Non-pigmented ciliary epithelial cell (primary cell): ENCODE measurements at places on chromosomes 11 and 22.
A peak's percentile ranks its signal among the peaks of the same experiment; 100 is the strongest.

DNA sequence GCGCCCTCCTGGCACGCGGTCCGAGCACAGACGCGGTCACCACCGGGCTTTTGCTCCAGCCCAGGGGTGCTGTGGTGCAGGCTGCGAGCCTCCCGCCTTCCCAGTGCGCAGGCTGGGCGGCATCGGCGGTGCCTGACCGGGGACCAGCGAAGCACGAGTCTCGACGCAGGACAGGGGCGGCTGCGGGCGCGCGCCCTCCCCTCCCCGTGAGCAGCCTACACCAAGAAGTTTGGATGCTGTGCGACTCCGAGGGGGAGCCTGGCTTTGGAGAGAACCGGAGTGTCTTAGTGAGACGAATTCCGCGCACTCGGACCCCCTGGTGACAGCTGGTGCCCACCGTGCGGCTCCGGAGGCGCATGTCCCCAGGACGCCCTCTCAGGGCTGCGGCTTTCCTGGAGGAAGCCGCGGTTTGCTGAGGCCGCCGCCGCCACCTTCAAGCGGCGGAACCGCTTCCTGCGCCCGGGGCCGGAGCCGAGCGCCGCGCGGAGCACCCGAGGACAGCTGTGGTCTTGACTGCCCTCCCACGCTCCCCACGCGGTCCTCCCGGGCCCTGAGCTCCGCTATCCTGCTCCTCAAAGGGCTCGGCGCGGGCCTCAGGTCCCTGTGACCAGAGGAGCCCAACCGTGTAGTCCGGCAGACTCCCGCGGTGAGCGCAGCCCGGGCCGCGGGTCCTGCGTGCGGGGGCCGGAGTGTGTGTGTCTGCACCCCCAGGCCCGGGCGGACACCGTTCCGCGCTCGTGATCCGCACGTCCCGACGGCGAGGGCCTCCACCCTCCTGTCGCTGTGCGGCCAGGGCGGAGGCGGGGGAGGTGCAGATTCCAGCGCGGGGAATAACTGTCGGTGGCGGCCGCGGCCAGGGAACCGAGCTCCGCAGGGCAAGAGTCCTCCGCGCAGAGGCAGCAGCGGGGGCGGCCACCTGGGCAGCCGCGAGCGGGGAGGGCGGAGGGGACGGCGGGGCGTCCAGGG is 1.7 kb downstream of the FGF3 start:
- no peak for DNase-seq

- DNase-seq: no peak
Measured at GRCh38 chr11:75313513-75314272, 37.8 kb downstream of the ARRB1 start.

DNA sequence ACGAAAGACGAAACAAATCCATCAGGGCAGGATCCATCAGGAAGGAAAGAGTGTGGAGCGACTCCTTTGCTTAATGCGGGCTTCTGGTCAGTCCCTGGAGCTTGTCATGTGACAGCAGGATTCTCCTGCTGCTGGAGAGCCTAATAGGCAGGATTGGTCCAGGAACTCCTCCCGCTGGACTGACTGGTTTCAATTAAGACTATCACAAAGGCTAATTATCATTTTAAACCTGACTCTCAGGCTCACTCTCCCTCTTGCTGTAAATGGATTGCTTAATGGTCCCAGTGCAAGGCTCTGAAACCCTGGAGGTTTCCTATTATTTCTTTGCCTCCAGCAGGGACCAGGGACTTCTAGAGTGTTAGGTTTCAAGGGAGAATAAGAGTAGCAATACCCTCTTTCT is 493.8 kb downstream of the NTM start:
- no peak for DNase-seq

DNA sequence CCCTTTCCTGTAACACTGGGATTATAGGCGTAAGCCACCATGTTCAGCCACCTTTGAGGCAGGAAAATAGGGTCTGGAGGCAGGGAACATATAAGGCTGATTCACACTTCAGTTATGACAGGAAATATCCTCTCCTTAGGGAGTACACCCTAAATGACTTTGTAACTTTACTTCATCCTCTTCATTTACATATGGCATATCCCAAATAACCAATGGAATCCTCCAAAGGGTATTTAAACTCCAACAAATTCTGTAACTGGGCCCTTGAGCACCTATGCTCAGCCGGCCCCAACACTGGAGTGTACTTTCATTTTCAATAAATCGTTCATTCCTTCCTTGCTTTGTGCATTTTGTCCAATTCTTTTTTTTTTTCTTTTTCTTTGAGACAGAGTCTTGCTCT is 1.6 kb upstream of the KAT5 start:
- DNase-seq: no peak

- DNase-seq: no peak
Measured at GRCh38 chr11:86486261-86487030, 111.8 kb downstream of the CCDC81 start.

DNA sequence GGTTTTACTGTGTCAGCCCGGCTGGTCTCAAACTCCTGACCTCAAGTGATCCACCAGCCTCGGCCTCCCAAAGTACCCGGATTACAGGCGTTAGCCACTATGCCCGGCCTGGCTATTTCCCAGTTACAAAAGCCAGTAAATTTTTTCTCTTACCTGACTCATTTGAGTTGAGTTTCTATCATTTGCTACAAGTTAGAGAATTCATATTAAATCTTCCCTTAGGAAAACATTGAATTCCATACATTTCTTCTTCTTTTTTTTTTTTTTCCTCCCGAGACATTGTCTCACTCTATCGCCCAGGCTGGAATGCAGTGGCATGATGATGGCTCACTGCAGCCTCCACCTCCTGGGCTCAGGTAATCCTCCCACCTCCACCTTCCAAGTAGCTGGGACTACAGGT is 26.0 kb downstream of the CHEK2 start:
- no peak for DNase-seq

DNA sequence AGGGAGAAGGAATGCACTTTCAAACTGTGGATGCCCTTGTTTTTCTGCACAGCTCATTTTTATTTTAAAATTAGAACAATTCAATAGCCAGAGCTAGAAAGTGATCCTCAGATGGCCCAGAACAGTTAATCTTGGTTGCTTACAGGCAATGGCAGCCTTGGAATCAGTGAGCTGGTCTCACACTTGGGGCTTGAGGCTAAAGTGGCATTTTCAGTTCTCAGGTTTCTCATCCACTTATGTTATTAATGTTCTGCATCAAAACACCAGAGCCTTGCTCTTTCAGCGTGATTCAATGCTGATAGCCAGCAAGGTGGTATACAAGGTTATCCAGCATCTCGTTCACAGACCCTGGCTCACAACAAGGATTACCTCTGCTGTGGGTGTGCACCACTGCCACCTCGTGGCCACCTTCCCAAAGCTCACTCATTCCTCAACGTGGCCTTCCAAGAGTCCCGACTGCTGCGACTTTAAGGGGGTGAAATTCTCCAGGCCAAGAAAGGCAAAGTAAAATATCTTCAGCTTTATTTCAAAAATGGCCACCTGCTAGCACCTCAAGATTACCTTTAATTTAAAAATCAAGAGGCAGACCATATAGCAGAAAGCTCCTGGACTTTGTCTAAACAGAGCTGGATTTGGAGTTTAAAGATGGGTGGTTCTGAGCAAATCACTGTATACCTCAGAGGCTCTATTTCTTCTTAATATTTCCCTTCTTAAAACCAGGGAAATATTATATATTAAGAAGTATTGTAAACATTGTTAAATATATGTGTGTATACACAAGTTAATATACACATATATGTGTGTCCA is 34.2 kb upstream of the FSHB start:
- DNase-seq: peak; percentile 20

- DNase-seq: no peak
Measured at GRCh38 chr11:34313099-34313517, 44.7 kb downstream of the ABTB2 start.

- no peak for DNase-seq
Measured at GRCh38 chr11:105000797-105001196, 22.2 kb downstream of the CASP5 start.

- no peak for DNase-seq
Measured at GRCh38 chr22:35863432-35863831, 145.8 kb downstream of the APOL5 start.

DNA sequence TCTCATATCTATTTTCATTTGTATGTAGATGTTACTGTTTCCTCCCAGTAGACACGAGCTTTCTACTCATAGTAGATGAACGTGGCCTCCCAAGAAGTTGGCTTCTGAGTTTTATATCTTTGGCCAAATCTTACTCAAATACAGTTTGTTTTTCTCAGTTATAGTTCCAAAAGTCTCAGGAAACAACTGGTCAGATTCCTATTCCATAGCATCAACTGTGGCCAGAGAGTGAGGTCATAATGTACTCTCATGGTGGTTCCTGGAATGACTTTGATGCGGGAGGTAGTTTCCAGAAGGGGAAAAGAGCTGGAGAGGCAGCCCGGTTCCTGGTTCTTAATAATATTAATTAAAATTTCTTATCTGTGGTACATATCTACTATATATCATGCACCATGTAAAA is 77.3 kb downstream of the SLC17A6 start:
- DNase-seq: no peak

GRCh38 chr11:2097356-2097997 is 41.7 kb downstream of the IGF2 start:
- DNase-seq: no peak

DNA sequence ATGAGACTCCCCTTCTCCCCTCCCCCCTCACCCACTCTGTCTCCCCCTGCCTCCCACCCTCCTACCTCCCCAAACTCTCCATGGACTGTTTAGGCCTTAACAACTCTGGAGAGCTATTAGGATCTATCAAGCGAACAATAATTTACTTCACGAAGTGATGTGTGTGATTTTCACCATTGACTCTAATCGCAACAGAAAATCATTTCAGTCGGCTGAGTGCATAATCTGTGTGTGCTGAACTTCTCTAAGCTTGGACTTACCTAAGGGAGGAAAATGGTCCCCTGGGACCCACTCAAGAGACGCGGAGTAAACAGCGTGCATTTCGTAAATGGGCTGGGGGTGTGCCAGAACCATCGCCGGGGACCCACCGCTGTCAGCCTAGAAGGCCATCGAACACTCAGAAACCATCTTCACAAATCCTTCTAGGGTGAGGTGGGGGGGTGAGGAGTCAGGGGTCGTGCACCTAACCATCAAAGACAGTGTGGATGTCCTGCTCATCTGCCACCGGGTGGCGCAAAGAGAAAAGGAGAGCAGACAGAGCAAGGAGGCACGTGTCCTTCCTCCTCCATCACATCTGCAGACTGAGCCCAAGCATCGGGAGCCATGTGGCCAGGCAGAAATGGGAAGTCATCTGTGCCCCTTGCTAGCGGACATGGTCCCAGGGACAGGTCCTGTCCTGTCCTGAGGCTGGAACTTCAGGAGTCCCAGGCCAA is 62.1 kb upstream of the NUP50 start:
- DNase-seq: no peak

DNA sequence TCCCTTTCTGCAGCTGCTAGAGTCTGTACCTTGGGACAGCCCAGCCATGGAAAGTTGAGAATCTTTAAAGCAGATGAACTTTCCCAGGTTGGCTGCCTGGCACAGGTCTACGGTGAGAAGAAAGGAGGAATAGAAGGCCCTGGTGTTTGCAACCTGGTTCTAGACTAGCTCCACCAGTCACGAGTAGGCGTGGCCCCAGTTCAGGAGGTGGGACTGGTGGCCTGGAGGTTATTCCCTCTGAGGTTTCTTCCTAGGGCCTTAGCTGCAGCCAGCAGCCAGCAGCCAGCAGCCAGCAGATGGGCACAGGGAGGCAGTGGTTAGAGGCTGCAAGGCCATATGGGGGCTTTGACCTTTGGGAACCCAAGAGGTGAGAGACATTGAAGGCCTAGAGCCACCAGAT is 40.9 kb downstream of the PRDM11 start:
- no peak for DNase-seq

DNA sequence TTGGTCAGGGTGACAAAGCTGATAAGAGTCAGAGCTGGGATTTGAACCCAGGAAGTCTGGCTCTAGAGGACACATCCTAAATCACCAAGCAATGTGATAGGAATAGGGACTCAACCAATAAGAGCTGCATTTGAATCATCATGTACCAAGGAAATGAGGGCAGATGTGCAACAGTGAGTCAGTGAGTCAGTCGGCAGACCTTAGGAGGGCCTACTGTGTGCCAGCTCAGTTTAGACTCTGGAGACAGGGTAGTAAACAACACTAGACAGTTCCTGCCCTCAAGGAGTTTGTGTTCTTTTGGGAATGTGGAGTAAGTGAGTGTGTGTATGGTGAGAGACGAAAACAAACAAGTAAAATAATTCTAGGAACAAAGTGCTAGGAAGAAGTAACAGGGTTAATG is 11.2 kb downstream of the IL10RA start:
- no peak for DNase-seq

GRCh38 chr11:115955803-115956202 is 451.6 kb upstream of the CADM1 start:
- DNase-seq: no peak

GRCh38 chr11:112889446-112889845 is 71.8 kb upstream of the NCAM1 start:
- DNase-seq: no peak

DNA sequence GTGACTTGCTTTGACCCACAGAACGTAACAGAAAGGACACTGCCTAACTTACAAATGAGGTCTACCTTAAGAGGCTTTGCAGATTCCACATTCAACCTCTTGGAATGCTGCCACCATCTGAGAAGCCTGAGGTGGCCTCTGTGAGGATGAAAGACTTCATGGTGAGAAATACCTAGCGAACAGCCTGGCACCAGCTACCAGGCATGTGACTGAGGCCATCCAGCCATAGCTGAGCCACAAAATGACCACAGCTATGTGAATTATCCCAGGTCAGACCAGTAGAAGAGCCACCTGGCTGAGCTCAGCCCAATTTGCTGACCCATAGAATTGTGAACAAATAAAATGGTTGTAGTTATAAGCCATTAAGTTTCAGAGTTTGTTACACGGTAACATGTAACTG is 37.5 kb downstream of the PPARA start:
- DNase-seq: no peak

- no peak for DNase-seq
Measured at GRCh38 chr11:6618117-6619003, 862 bp downstream of the TPP1 start.

GRCh38 chr11:109275931-109276330 is 146.1 kb upstream of the C11orf87 start:
- DNase-seq: no peak

DNA sequence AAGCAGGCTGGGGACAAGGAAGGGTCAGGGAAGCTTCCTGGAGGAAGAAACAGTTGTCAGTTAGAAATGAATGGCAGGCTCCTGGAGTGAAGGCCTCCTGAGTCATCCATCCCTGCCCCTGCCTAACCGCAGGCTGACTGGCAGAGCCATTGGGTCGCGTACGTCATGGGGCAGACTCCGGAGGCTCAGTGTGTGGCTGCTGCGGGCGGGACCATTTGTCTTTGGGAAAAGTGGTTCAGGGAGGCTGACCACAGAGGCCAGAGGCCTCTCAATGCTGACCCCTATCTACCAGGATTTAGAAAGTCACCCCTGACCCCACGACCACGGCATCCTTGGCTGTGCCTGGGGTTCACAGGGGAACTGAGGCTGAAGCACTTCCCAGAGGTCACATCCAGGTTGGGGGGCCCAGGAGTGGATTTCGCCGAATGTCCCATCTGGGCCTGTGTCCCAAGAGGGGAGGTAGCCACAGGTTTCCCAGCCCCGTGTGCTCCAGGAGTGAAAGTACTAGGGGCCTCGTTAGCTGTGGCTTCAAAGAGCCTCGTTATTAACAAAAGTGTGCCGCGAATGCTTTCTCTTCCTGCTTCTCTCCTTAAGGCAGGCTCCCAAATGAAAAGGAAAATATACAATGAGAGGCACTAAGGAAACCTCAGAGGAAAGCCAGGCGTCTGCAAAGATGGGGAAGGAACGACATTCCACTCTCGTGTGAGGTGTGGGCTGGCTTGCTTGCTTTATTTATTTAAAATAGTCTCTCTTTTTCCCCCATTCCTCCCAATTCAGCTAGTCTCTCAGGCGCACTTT is 58.9 kb downstream of the FLRT1 start:
- DNase-seq: peak; percentile 13

GRCh38 chr22:21643533-21644357 is 1.6 kb downstream of the SDF2L1 start:
- no peak for DNase-seq

GRCh38 chr11:115506954-115507675 is 2.9 kb upstream of the CADM1 start:
- DNase-seq: no peak
